ENCODE measurements at places on chromosomes 4 and X.

DNA sequence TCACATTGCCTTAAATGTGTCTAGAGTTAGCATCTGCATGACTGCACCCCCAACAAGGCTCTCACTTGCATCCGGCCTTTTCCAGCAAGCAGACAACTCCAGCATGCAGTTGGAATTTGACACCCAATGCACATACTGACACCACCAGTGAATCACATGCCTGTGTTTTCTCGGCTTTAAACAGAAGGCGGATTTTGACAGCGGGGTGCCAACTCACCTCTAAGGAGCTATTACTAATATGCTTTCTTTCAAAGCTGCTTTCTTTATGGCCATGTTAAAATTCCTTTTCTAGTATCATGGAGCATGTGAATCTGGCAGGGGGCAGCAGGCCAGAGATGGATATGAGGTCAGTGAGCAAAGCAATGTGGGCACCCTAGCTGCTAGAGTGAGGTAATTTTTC is 78.0 kb upstream of the CLNK start:
- peak; percentile 99 for DNase-seq

DNA sequence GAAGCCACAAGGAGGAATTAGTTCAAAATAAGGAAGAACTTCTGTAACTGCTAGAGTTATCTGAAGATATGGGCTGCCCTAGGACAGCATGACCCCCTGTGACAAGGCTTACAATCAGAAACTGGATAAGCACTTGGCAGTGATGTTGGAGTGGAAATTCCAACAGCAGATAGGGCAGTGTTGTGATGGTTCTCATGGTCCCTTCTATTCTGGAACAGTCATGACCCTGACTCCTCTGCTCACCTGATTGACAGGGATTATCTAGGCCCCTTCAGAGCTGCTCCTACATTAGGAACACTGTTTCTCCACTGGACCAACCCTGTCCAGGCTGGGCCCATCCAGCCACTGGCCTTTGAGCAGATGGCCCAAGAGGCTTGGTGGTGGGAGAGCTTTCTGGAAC is 17.9 kb downstream of the NALF2 start:
- DNase-seq: no peak

- peak; percentile 77 for DNase-seq
Measured at GRCh38 chrX:103404231-103405008, 28.1 kb downstream of the BEX3 start.

DNA sequence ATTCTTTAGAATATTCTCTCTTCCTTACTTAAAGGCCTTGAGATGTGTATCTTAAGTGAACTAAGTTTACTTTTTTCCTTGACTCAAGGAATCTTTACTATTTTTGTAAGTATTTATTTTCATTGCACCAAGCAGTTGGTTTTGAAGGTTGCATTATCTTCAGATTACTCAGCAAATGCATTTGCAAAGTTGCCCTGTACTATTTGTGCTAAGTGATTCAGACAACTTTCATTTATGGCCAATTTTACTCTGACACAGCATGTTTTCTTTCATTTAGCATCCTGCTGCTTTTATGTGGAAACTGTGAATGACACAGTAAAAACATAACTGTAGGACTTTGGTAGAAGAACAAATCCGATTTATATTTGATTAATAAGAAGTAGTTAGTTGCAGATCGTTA is 191.0 kb downstream of the CCSER1 start:
- DNase-seq: peak; percentile 87

- DNase-seq: peak; percentile 12
Measured at GRCh38 chrX:150219374-150220185, 143.5 kb upstream of the MAMLD1 start.

- no peak for DNase-seq
Measured at GRCh38 chr4:26826721-26827120, 33.9 kb upstream of the STIM2 start.

Data from fibroblast of skin of right quadriceps (primary cell).